ENCODE measurements at places on chromosomes 12 and 14.

- no peak for DNase-seq
Measured at GRCh38 chr12:93297032-93297431, 80.7 kb upstream of the NUDT4 start.

GRCh38 chr12:109880043-109880931 is at the start of gene GLTP:
GLTP (minus strand) TSS chr12:109880541; CDS start chr12:109880374, 167 bp downstream.
- peak; percentile 90 for DNase-seq

DNA sequence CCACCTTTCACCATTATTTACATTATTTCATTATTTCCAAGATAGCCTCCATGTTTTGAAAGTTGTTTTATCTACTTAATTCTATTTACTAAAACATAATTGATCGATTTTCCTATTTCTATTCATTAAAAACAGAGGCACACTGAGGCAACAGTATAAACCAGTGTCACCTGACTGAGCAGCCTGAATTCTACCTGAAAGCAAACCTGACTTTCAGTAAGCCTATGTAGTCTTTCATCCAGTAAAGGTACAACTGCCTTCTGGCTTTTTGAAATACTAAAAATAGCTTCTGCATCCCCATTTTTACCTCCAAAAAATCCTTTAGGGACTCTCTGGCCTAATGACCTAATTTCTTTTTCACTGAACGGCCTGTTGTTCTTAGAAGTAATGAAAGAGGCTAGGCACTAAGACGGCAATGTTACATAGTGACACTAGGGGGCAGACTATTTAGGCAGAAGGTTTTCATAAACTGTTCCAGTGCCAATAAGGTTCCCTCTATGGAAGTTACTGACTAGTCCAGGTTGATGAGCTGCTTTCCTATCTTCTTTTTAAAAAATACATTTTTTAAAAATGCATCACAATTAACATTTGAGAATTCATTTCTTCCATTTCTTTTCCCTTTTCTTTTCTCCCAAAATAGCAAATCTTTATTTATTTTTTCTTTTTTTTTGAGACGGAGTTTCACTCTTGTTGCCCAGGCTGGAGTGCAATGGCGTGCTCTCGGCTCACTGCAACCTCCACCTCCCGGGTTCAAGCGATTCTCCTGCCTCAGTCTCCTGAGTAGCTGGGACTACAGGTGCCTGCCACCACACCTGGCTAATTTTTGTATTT is 17.5 kb downstream of the ANAPC5 start:
- peak; percentile 66 for DNase-seq

- DNase-seq = no peak
Measured at GRCh38 chr12:75364919-75365318, 26.0 kb upstream of the GLIPR1L2 start.

DNA sequence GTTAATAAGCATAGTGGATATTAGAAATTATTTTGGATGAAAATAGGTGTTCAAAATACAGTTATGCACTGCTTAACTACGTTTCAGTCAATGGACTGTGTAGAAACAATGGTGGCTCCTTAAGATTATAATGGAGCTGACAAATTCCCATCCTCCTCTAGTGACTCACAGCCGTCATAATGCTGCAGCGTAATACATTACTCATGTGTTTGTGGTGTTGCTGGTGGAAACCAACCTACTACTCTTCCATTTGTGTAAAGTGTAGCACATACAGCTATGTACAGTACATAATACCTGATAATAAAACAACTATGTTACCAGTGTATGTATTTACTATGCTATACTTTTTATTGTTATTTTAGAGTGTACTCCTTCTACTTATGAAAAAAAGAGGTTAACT is 111.2 kb upstream of the TMCC3 start:
- DNase-seq = no peak

DNA sequence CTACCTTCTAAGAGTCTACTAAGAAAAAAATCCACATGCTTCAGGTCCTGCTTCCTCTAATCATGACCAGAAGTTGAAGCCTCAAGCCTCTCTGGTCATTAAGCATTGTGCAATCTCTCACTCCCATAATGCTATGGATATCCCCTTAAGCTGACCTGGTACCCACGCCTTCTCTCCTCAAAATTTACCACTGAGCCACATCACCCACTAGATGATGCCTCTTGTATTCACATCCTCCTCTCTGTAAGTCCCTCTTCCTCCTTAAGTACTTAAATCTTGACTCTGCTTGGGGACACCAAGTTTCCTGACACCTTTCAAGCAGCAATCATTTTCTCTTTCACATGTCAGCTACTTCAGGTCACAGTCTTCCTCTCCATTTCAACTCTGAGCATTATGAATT is 9.8 kb downstream of the GALNT4 start:
- DNase-seq = no peak

DNA sequence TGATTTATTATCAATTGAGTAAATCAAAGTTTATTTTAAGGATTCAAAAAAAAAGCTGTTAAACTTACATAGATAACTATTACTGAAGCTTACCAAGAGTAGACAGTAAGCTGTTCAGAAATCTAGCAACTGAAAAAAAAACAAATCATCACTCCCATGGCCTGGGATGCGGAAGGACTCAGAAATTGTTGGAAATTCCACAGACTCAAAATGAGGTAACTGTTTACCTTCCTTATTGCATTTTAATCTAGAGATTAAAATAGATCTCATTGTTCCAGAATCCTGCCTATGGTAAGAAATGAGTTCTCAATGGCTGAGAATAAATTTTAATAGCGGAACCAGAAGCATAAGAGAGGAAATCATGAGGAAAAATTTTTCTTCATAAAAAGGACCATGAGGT is 87.2 kb downstream of the PPM1H start:
- DNase-seq = no peak

DNA sequence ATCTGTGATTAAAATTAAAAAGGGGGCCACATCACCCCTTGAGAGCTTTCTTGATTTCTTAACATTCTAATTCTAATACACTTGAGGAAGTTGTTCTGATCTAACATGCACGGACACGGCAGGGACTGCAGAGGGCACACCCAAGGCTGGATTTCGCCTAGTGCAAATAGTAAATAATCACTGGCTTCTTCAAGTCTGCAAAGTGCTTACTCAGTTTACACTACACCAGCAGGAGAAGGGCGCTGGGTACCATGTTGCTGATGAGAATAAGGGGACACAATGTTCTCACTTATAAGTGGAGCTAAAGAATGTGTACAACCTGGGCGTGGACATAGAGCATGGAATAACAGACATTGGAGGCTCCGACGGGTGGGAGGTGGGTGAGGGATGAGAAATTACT is 34.2 kb downstream of the TBX5 start:
- no peak for DNase-seq

DNA sequence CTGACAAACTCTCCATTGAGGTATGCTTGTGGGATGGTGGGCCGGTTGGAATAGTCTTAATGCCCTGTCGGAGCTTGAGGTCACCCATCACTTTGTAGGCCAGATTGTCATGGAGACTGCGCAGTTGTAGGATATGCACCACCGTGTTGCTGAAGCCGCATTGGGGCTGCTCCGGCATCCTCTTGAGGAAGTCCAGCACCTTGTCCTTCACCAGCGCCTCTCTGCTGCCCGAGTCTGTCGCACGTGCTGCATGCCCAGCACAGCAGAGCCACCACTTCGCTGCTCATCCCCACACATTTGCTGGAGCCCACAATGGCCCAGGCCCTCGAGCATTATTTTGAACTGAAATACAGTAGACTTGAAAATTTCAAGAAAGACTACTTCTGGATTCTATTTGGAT is 61.8 kb downstream of the FBXO33 start:
- no peak for DNase-seq

DNA sequence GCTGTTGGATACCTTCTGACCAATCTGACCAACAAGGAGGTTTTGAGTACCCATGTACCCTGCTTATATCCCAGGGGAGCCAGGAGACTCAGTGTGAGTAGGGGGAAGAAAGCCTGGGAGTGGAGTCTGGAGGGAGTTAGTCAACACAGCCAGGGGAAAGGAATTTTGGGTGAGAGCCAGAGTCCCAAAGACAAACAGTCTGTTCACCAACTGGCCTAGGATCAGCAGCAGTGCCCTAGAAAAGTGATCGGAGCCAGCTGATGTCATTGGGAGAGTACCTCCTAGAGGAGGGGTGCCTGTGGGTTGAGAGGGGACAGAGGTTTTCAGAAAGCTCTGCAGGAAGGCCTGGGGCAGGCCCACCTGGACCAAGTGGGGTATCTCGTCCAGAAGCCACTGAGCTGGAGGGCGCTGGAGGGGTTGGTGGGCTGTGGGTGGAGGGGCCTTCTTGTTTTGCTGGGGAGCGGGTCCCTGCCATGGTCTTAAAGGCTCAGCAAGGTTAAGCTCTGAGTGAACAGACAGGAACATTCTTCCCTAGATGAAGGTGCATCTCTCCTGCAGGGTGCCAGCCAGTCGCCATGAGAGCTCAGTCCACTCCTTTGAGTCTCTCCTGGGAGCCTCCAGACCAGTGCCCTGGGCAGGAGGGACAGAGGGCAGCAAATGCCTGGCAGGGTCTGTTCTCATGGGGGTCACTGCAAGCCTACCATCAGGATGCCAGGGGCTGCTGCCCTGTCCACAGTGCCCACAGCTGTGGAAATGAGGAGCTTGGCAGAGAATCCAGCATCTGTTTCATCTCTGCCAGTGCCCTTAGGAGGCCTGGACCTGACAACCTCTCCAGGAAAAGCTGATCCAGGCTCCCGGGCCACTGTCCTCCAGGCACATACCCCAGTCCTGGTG is 63.6 kb downstream of the CHGA start:
- DNase-seq = no peak

DNA sequence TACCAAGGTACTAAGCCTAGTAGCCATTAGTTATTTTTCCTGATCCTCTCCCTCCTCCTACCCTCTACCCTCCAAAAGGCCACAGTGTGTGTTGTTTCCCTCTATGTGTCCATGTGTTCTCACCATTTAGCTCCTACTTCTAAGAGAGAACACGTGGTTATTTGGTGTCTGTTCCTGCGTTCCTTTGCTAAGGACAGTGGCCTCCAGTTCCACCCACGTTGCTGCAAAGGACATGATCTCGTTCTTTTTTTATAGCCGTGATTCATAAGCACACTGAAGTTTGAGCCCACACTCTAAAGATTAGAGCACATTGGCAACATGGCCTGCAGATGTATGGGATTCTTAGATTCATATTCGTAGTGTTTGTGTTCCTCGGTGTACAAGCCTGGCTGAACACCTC is 8.1 kb upstream of the STX2 start:
- DNase-seq = no peak

DNA sequence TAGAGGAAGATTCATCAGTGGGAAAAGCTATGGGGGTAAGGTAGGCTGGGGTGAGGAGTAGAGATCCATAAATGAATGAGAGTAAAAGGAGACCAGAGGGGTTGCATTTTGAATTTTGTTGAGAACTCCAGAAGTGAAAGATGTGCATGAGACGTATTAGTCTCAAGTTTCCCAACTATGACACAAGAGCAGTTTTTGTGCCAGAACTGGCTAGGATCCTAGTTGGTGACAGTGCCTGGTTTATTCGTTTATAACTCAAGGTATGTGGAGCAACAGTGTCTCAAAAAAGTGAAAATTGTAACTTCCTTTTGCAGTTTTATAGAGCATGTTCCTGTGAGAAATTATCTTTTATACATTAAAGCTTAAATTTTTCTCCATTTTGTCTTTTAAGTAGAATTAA is 377.0 kb downstream of the NPAS3 start:
- no peak for DNase-seq

DNA sequence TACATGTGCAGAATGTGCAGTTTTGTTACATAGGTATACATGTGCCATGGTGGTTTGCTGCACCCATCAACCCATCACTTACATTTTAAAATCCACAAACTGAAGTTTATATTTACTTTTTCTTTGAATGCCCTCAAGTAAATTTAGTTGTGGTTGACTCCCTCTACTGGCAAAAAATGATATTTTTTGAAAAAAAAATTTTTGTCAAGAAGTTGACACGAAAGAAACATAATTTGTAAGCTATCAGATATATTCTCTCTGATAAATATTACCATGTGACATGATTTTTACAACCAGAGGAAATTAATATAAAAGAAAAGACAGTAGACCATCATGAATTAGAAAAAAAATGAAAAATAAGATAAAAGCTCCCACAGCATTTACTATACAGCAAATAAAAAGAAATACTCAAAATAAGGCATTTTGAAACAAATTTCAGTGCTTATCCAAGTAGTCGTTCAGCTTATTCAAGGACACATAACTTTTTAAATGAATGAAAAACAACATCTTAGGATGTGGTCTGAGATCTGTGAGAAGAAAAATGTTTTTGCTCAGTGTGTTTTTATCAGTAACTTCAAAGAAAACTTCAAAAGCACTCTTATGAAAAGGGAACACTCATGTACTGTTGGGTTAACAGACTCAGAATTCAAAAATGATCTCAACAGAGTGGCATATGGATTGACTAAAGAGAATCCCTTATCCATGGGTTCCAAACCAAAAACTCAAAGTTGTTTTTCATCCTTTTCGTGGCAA is 30.0 kb upstream of the GRIP1 start:
- DNase-seq = peak; percentile 10

GRCh38 chr14:51318813-51319597 is 79.0 kb downstream of the TMX1 start:
- no peak for DNase-seq

- DNase-seq = no peak
Measured at GRCh38 chr14:98633380-98633779, 638.6 kb downstream of the BCL11B start.

GRCh38 chr14:99272899-99273765 is 1.1 kb upstream of the BCL11B start:
- DNase-seq = no peak

- no peak for DNase-seq
Measured at GRCh38 chr12:69168363-69168762, 71.0 kb upstream of the CPSF6 start.

DNA sequence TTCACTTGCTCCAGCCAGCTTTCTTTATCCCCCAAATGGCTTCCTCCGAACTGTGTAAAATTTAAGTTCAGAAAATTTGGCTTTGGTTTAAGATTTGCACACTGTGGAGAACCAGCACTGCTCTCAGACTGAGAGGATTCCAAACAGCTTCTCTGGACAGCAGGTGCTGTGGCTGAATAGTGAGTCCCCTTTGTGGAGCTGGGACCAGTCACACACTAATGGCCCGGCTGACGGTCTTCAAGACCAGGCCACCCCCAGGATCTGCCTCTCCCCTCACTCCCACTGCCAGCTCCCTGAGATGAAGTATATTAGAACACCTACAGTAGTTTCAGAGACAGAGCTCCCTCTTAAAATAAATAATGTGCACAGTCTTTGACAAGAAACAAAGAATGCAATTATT is 267.3 kb downstream of the BCAT1 start:
- no peak for DNase-seq

- no peak for DNase-seq
Measured at GRCh38 chr12:64675795-64676194, 65.5 kb downstream of the RASSF3 start.

DNA sequence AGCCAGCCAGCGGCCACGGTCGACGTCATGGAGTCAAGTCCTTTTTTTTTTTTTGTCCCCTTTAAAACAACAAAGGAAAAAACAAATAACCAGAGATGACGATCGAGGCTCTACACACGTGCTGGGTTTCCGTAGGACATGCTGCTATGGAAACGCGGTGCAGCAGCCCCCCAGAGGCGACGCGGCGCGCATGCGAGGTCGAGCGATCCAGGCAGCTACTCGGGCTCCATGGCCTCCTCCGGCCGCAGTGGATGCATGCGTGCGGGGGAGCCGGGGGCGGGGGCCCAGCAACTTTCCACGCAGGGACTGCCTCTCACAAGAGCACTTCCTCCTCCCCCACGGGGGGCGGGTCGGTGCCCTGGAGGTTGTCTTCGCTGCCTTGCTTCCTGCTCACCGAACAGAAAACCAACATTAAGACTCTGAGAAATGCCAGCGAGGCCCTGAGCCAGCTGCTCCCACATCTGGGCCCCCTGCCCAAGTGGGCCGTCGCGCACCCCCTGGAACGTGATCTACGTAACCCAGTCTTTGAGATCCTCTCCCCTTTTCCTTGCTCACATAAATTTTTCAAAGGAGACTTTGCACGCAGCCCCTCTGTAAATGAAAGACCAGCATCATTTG is 30.7 kb downstream of the P2RX4 start:
- peak; percentile 80 for DNase-seq

- DNase-seq = no peak
Measured at GRCh38 chr12:129339336-129339735, 486.1 kb downstream of the GLT1D1 start.
